Stimulated activated CD4-positive, alpha-beta T cell treated with anti-CD3 and anti-CD28 coated beads, Interleukin-15, amount 100 ng/mL, for 1 hour (primary cell): ENCODE measurements at places on chromosomes 6 and 20.

GRCh38 chr6:160996131-160996601 is 4.6 kb downstream of the MAP3K4 start:
- no peak for DNase-seq

DNA sequence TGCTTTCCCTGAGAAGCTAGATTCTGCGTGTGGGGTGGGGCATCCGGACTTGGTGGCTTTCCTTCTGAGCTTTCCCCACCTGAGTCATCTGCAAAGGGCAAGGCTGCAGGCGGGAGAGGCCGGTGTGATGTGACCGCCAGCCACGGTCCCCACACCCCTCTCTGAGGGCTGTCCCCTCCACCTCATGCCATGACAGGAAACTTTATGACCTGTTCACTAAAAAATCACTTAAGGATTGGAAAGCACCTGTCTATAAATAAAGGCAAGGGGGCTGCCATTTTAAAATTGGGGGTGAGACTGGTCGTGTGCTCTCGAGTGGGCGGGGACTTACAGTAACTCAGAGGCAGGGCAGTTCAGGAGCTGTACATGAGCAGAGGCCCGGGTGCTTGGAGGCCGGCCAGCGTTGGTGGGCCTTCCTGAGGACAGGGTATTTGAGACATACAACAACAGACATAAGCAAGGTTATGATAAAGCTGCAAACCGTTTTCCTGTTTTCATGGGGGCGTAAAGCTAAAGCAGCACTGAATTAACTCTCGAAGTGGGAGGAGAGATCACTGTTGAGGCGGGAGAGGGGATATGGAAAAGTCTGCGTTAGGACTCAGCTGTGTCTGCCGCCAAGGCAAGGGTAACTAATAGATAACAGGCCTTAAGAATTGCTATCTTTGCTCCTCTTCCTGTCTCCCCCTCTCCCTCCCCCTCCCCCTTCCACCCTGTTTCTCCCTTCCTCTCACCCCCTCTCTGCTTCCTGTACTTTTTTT is 16.1 kb upstream of the SERPINB1 start:
- peak; percentile 44 for DNase-seq

- DNase-seq = no peak
Measured at GRCh38 chr6:132952986-132953385, 138.6 kb downstream of the RPS12 start.

GRCh38 chr6:11291582-11291981 is 59.1 kb upstream of the NEDD9 start:
- DNase-seq = no peak

- no peak for DNase-seq
Measured at GRCh38 chr20:61230166-61230565, 21.9 kb upstream of the CDH4 start.

DNA sequence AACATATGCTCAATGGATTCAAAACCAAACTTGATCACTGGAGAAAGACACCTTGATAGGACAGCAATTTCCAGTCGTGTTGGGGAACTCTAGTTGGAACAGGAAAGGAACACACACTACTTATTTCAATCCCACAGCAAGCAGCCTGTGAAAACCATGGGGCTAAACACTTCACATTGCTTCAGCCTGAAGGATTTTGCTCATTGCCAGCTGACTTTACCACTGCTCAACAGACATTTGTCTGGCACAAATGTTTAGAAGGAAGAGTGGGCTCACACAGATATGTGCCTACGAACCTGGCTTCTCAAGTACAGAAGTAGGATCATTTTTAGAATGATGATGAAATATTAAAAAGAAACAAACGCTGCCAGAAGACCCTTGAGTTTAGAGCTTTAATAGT is 598.1 kb downstream of the PHF3 start:
- DNase-seq = no peak

DNA sequence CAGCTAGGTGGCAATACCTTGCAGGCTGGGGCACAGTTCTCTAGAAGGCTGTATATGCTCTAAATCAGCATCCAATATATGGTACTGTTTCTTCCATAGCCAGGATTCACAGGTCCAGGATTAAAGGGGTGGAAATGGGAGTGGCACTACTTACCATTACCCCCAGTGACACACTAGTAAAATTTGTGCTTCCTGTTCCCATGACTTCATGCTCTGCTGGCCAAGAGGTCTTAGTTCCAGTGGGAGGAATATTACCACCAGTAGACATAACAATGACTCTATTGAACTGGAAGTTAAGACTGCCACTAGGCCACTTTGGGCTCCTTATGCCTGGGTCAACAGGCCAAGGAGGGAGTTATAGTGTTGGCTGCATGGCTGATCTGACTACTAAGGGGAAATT is 174.3 kb upstream of the TNFAIP3 start:
- DNase-seq = no peak

- DNase-seq = no peak
Measured at GRCh38 chr6:56755040-56755439, 112.4 kb upstream of the DST start.

GRCh38 chr6:146184701-146185100 is 155.8 kb downstream of the GRM1 start:
- no peak for DNase-seq

DNA sequence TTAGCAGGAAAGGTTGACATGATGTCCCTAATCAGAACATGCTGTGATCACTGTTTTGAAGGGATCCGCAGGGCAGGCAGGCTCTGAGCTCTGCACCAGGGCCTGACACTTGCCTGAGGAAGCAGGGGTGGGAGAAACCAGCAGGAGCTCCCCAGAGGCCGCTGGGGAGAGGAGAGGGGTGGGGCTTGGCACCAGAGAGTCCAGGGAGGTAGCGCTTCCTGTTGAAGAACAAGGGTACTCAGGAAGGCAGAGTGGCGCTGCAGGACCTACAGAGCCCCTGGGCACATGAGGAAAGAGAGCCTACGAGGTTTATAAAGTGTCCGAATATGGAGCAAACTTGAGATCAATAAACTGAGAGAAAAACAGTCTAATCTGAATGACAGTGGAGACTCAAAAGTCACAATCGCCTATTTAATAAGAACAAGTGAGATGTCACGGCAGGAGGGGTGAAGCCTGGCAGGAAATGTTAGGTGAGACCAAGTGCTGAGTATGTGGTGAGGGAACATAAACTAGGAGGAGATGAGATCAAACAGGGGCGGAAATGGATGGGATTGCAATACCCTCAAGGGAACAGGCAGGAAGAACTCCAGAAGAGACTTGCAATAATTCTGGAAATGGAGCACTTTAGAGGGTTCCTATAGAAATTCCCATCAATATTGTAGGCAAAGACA is 5.8 kb upstream of the TBXT start:
- DNase-seq = no peak

GRCh38 chr6:57255451-57256169 is 33.5 kb upstream of the RAB23 start:
- DNase-seq = no peak

- no peak for DNase-seq
Measured at GRCh38 chr6:46456297-46456696, 35.0 kb downstream of the RCAN2 start.

DNA sequence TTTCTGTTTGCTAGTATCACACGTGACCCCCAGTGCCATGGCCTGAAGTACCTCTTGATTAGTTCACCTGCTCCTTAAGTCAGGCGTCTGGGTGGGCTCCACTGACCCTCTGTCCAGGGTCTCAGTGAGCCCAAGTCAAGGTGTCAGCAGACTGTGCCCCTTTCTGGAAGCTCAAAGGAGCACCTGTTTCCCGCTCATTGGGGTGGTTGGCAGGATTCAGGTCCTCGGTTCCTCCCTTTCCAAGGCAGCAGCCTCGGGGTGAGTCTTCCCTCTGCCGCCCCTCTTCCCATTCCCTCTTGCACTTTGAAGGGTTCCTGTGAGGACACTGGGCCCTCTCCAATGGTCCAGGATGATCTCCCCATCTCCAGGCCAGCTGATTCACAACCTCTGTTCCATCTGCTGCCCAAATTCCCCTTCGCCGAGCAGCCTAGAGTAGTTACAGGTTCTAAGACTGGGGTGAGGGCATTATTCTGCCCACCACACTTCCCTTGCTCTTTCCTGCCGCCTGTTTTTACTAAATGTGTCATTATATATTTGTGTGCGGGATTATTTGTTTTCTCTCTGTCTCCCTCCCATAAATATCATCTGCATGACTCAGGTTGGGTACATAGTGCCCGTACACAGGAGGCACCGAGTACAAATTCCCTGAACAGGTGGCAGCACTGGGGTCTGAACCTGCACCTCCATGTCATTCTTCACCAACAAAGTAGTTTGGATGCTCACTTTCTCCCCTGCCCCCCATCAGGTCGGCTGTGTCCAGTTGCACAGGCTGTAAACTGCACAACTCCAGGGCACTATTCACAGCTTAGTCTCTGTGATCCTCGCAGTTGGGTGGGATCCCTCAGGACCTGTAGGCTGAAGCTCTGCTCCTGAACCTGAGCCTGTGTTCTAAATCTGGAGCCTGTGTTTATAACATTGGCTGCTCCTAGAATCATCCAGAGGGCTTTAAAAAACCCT is 58.5 kb downstream of the RBM38 start:
- DNase-seq = no peak

DNA sequence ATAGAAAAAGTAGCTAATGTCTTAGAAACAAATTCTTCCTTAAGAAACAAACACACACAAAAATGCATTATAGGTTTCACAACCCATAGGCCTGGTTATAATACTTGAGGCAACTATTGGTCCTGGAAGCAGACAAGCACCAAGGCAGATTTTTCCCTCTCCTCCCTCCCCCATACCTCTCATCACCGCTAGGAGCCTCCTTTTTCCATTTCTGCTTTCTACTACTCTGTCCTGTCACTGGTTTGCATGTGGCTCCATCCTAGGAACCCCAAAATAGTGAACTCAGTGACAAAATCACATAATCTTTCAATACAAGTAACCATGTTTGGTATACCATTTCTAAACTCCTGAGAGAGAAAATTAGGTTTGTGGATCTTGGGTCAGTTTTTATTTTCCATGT is 66.1 kb downstream of the HMGCLL1 start:
- no peak for DNase-seq

GRCh38 chr6:116326996-116327395 is 43.8 kb upstream of the DSE start:
- no peak for DNase-seq

GRCh38 chr20:62795023-62795761 is 1.1 kb upstream of the MRGBP start:
- DNase-seq = no peak

GRCh38 chr6:16419636-16420336 is 181.4 kb downstream of the GMPR start:
- DNase-seq = no peak

DNA sequence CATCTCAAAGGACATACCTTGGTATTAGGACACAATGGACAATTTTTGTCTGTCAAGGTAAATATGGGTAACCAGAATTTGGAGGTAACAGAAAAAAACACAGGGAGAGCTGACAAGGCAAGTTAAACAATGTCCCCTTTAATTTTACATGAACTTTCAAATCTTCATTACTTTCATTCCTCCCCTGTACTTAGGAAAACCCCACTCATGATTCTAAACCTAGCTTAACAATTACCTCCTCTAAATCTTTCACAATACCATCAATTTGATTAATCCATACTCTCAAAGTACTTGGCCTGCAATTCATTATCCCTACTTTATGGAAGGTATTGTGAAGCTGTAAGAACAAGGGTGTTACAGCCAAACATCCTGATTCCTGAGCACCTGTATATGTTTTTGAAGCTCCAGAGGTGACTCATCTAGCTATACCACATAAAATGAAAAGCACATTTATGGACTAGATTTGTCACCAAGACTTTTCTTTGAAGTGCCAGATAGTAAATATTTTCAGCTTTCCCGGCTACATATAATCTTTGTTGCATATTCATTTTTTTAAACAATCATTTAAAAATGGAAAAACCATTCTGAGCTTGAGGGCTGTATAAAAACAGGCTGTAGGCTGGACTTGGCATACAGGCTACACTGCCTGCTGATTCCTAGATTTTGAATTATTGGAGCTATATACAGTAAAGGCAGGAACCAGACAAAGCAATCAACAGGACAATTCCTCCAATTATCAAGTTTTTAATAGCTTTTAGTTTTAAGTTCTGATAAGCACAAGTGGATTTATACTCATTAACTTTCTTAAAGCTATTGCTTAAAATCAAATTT is 22.9 kb downstream of the DEK start:
- DNase-seq = no peak

GRCh38 chr6:21769405-21769861 is 175.9 kb downstream of the SOX4 start:
- no peak for DNase-seq

DNA sequence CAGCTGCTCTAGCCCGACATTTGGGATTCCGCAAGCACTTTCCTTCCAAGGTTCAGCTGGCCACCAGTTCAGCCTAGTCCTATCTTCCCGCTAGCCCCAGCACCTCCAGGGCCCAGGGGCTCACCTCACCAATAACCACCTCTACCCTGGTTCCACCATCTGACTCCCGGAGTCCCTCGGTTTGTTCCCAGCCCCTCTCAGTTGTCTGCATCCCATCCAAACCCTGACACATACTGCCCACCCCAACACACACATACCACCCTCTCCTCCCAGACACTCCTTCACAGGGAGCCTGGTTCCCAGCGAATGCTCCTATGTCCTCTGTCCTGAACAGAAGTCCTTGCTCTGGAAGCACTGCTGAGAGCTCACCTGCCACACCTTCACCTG is 418 bp downstream of the TNXB start:
- DNase-seq = no peak

DNA sequence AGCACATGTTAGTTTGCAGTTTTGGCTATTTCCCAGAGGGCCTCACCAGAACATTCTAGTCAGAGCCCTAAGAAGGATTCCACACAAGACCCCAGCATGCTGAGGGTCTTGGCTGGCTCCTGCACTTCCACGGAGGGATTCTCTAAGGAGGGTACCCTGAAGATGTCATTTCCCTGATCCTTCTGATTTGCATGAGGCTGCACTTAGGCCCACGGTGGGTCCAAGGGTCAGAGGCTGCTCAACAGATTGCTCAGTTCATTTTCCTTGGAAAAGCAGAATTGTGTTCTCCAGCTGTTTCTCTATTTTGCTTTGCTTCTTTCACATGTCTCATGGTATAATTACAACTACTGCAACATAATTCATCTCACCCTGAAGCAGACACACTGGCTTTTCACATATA is 22.2 kb downstream of the PREP start:
- DNase-seq = no peak

- DNase-seq = no peak
Measured at GRCh38 chr20:55538261-55538908, 466.9 kb downstream of the CBLN4 start.

GRCh38 chr20:50221501-50222308 is 31.1 kb downstream of the CEBPB start:
- DNase-seq = no peak

GRCh38 chr20:19027971-19028370 is 184.5 kb upstream of the SLC24A3 start:
- no peak for DNase-seq

GRCh38 chr6:106988664-106989063 is 14.1 kb upstream of the CD24 start:
- no peak for DNase-seq

DNA sequence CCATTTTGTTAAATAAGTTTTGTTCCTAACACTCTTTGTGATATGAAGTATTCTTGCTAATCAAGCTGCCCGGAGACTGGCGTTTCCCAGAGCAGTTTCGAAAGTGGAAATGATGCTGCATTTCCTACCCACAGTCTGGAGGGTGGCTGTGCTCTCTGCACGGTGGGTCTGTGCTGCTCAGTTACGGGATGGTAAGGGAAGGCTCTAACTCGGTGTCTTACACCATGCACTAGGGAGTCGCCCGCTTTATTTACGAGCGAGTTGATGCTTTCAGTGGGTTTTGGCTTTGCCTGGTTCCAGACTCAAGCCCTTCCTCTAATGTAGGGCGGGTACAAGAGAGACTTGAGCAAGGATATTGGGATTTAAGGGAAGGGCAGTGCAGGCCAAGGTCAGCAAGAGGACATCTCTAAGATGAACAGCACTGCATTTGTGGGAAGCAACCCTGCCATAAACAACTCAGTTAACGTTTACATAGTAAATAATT is 180.1 kb upstream of the AKAP12 start:
- no peak for DNase-seq
